ENCODE measurements at places on chromosomes 3 and 15. TPM values are rescaled to one million over a fixed set of nuclear protein-coding genes. Genes with fewer than 3 reads are reported as not detected.
A peak's percentile ranks its signal among the peaks of the same experiment; 100 is the strongest.

DNA sequence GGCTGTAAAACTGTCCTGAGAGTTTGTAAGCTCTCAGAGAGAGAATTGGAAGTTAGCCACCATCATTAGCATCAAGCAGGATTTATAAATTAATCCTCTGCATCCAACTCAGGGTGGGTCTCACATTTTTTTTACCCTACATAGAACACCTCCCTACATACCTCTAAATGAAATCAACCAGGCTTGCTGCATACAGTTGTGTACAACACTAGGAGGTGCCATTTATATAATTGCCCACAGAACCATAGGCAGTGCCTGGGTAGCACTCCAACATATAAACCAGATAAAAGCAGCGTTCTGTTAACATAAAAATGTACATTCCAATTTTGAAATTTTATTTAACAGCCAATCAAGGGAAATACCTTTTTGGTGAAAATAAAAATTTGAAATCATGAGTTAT, 48.2 kb upstream of the SELENOK start:
- H3K27ac ChIP-seq: no peak overlapping the region
- no peak for DNase-seq
- no peaks in the 10 kb centered on the region for H3K4me1 ChIP-seq
- H3K4me3 ChIP-seq: no peak overlapping the region
- H3K27me3 ChIP-seq: no peaks in the 10 kb centered on the region

- H3K4me1 ChIP-seq: no peaks in the 10 kb centered on the region
- no peak overlapping the region for H3K27ac ChIP-seq
- no peaks in the 10 kb centered on the region for H3K36me3 ChIP-seq
- no peak overlapping the region for H3K4me3 ChIP-seq
Measured at GRCh38 chr3:12185172-12185710, 26.5 kb upstream of the TIMP4 start.

- no peak overlapping the region for H3K27ac ChIP-seq
- H3K4me3 ChIP-seq: no peak overlapping the region
- H3K27me3 ChIP-seq: no peaks in the 10 kb centered on the region
- peaks cover 9% of the 10 kb centered on the region for H3K36me3 ChIP-seq
- DNase-seq: no peak
Measured at GRCh38 chr15:52132066-52132465, 19.5 kb upstream of the BCL2L10 start.

- H3K27ac ChIP-seq: peak overlapping the region; percentile 82
- H3K27me3 ChIP-seq: no peaks in the 10 kb centered on the region
- H3K4me3 ChIP-seq: no peak overlapping the region
Measured at GRCh38 chr15:75928680-75929608, 25.3 kb downstream of the FBXO22 start.

GRCh38 chr3:53375019-53375418, 27.7 kb upstream of the DCP1A start:
- H3K27me3 ChIP-seq: peaks cover 2% of the 10 kb centered on the region
- H3K4me3 ChIP-seq: no peak overlapping the region
- H3K4me1 ChIP-seq: peaks cover 11% of the 10 kb centered on the region
- H3K36me3 ChIP-seq: peaks cover 4% of the 10 kb centered on the region
- no peak overlapping the region for H3K27ac ChIP-seq

- peaks cover 19% of the 10 kb centered on the region for H3K27me3 ChIP-seq
- H3K27ac ChIP-seq: peak overlapping the region; percentile 36
- peaks cover 22% of the 10 kb centered on the region for H3K36me3 ChIP-seq
- H3K4me3 ChIP-seq: no peak overlapping the region
- no peak for DNase-seq
- H3K4me1 ChIP-seq: peaks cover 77% of the 10 kb centered on the region
Measured at GRCh38 chr15:92907229-92907628, 7.1 kb downstream of the CHD2 start.

DNA sequence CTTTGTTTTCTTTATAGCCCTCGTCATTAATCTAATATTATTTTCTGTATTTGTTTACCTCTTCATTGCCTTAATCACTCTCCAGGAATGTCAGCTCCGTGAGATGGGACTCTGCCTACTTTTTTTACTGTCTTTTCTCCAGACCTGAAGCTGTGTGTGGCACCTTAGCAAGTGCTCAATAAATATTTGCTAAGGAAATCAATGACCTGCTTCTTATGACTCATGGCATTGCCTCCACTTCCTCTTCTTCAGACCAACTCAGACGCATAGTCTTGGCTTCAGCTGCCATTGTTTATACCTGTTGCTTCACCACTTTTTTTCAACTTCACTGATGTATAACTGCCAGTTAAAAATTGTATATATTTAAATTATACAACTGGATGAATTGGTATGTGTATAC, 218.5 kb upstream of the CMC1 start:
- DNase-seq: no peak
- peaks cover 5% of the 10 kb centered on the region for H3K4me1 ChIP-seq
- peaks cover 33% of the 10 kb centered on the region for H3K36me3 ChIP-seq

DNA sequence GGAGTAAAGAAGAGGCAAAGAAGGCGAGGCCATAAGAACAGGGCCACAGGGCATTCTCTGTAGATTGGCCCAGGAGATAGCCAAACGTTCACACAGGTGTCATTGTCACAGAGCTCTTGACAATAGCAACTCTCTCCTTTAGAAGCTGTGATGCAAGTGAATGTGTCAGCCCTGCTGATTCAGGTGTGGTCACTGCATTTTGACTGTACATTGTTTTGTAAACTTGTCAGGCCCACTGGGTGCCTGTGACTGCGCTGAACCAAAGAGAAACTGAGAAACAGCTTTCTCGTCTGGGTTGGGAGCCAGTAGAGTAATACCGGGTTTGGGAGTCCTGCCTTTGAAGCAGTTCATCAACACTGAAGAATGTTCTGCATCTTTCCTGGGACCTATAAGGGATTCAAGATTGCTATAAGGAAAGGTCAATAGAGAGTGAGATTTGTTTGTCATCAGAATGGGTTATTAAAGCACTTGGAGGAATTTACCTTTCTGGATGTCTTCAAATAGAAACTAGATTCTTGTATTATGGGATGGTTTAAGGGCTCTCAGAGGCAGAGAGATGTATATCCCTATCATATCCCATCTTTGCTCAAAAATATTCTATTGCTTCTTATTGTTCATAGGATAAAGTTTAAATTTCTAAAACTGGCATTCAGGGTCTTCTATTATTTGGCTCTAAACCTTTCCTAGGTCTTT, 45.4 kb downstream of the TMEM45A start:
- DNase-seq: no peak
- H3K4me1 ChIP-seq: no peaks in the 10 kb centered on the region
- H3K36me3 ChIP-seq: no peaks in the 10 kb centered on the region
- no peak overlapping the region for H3K27ac ChIP-seq
- H3K27me3 ChIP-seq: no peaks in the 10 kb centered on the region

GRCh38 chr15:66864871-66865281, 162.8 kb downstream of the SMAD6 start:
- H3K27ac ChIP-seq: no peak overlapping the region
- no peaks in the 10 kb centered on the region for H3K36me3 ChIP-seq
- no peak for DNase-seq
- no peaks in the 10 kb centered on the region for H3K27me3 ChIP-seq
- H3K4me3 ChIP-seq: no peak overlapping the region
- H3K4me1 ChIP-seq: peaks cover 13% of the 10 kb centered on the region

GRCh38 chr15:31383139-31383538, 56.5 kb downstream of the KLF13 start:
- peaks cover 8% of the 10 kb centered on the region for H3K27me3 ChIP-seq
- H3K4me3 ChIP-seq: no peak overlapping the region
- DNase-seq: no peak
- peaks cover 11% of the 10 kb centered on the region for H3K4me1 ChIP-seq
- 0 out of 2 replicates have a peak overlapping the region, but pooled peaks have one; percentile 24 for H3K27ac ChIP-seq
- peaks cover 13% of the 10 kb centered on the region for H3K36me3 ChIP-seq

GRCh38 chr3:131630097-131630496, 127.3 kb upstream of the MRPL3 start:
- H3K4me3 ChIP-seq: no peak overlapping the region
- H3K4me1 ChIP-seq: no peaks in the 10 kb centered on the region
- H3K27me3 ChIP-seq: no peaks in the 10 kb centered on the region
- no peaks in the 10 kb centered on the region for H3K36me3 ChIP-seq
- H3K27ac ChIP-seq: no peak overlapping the region

GRCh38 chr3:192641919-192642318, 85.4 kb downstream of the FGF12 start:
- no peaks in the 10 kb centered on the region for H3K27me3 ChIP-seq
- H3K36me3 ChIP-seq: no peaks in the 10 kb centered on the region
- no peak overlapping the region for H3K27ac ChIP-seq
- peaks cover 4% of the 10 kb centered on the region for H3K4me1 ChIP-seq
- no peak for DNase-seq
- H3K4me3 ChIP-seq: no peak overlapping the region

GRCh38 chr15:101122266-101122665, 129.6 kb downstream of the CHSY1 start:
- H3K36me3 ChIP-seq: no peaks in the 10 kb centered on the region
- no peak overlapping the region for H3K4me3 ChIP-seq
- no peak for DNase-seq
- H3K27me3 ChIP-seq: no peaks in the 10 kb centered on the region
- no peak overlapping the region for H3K27ac ChIP-seq

- no peaks in the 10 kb centered on the region for H3K4me1 ChIP-seq
- H3K27ac ChIP-seq: no peak overlapping the region
- no peak overlapping the region for H3K4me3 ChIP-seq
- no peaks in the 10 kb centered on the region for H3K36me3 ChIP-seq
- DNase-seq: no peak
Measured at GRCh38 chr3:36401056-36401455, 20.8 kb downstream of the STAC start.

DNA sequence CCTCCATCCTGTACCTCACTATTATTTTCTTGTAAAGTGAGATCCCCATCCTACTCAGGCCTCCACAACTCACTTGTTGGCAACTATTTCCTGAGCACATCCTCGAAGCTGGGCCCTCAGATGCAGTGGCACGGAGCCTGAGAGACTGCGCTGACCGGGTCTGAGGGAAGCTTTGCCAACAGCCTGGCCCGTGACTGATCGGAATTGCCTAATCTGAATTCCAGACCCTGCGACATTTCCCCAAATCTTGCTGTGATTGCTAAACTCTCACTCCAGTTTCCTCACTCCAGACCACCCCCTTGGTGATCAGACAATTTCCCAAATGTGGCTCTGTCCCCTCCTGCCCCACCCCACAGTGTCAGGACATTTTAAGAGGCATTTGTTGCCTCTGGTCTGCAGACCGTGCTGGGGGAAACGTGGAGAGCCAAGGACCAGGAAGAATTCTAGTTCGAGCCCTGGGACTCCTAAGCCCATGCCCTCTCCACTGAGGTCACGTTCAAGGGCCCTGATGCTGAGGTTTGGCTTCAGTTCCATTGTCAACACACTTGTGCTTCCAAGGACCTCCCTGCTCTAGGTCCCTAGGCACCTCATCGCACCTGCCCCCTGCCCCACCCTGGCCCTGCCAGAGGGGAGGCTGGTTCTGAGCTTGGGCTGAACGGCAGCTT, 22.8 kb downstream of the KLHL25 start:
- H3K27me3 ChIP-seq: no peaks in the 10 kb centered on the region
- peaks cover 15% of the 10 kb centered on the region for H3K36me3 ChIP-seq
- peak overlapping the region; percentile 76 for H3K27ac ChIP-seq
- H3K4me1 ChIP-seq: peaks cover 27% of the 10 kb centered on the region

GRCh38 chr3:122258757-122259371, 66.2 kb upstream of the CSTA start:
- H3K27me3 ChIP-seq: no peaks in the 10 kb centered on the region
- peak; percentile 71 for DNase-seq
- no peak overlapping the region for H3K27ac ChIP-seq
- peaks cover 8% of the 10 kb centered on the region for H3K4me1 ChIP-seq

GRCh38 chr3:50338965-50339364, 1.7 kb downstream of the RASSF1 start:
- DNase-seq: no peak
- no peaks in the 10 kb centered on the region for H3K36me3 ChIP-seq
- no peak overlapping the region for H3K27ac ChIP-seq

DNA sequence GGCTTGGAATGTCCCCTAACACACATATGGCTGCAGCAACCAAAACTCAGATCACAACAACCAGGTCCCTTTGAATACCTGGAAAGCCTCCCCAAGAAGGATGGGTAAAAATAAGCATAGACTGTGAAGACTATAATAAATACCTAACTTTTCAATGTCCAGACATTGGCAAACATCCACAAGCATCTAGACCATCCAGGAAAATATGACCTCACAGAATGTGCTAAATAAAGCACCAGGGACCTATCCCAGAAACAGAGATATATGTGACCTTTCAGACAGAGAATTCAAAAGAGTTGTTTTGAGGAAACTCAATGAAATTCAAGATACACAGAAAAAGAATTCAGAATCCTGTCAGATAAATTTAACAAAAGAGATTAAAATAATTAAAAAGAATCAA, 109.2 kb downstream of the NEDD4 start:
- H3K4me1 ChIP-seq: no peaks in the 10 kb centered on the region
- H3K27ac ChIP-seq: no peak overlapping the region
- no peaks in the 10 kb centered on the region for H3K27me3 ChIP-seq
- no peak for DNase-seq

GRCh38 chr3:99532246-99532645, 106.1 kb upstream of the COL8A1 start:
- no peaks in the 10 kb centered on the region for H3K27me3 ChIP-seq
- H3K4me3 ChIP-seq: no peak overlapping the region
- peak; percentile 80 for DNase-seq
- no peaks in the 10 kb centered on the region for H3K36me3 ChIP-seq
- H3K4me1 ChIP-seq: peaks cover 23% of the 10 kb centered on the region
- no peak overlapping the region for H3K27ac ChIP-seq

GRCh38 chr3:148512648-148513047, 185.1 kb upstream of the AGTR1 start:
- no peak overlapping the region for H3K4me3 ChIP-seq
- H3K27ac ChIP-seq: no peak overlapping the region
- H3K4me1 ChIP-seq: no peaks in the 10 kb centered on the region
- H3K27me3 ChIP-seq: no peaks in the 10 kb centered on the region
- DNase-seq: no peak

GRCh38 chr3:77271306-77271705, 231.4 kb downstream of the ROBO2 start:
- peaks cover 14% of the 10 kb centered on the region for H3K4me1 ChIP-seq
- no peak overlapping the region for H3K27ac ChIP-seq
- H3K4me3 ChIP-seq: no peak overlapping the region

DNA sequence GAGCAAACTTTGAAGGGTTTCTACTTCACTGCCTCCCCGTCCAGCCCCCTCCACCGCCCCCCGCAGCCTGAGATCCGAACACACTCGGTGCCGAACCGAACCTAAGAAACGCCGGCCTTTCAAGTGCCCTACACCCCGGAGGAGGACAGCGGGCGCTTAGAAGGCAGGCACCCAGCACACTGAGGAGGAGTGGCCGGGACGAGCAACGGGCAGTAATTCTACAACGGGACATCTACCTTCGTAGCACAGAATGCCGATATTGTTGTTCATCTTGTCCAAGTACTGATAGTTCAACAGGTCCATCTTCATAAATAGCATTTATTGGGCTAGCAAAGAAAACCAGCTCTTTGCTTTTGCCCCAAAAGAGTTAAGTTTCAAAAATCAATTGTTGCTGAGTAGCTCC, 513 bp downstream of the VGLL4 start:
- peak; percentile 40 for DNase-seq
- no peaks in the 10 kb centered on the region for H3K36me3 ChIP-seq
- H3K4me3 ChIP-seq: peak overlapping the region; percentile 89
- no peaks in the 10 kb centered on the region for H3K27me3 ChIP-seq
- peaks cover 51% of the 10 kb centered on the region for H3K4me1 ChIP-seq
- peak overlapping the region; percentile 99 for H3K27ac ChIP-seq

The ADAMTS9 gene
- 2.6 TPM for total RNA-seq

The SIDT1 gene
- 0.22 TPM for total RNA-seq

The ATP8B4 gene
- total RNA-seq: 0.37 TPM

The CA12 gene
- total RNA-seq: 2.8 TPM

The LIPC gene
- total RNA-seq: not detected

The CCR9 gene
- total RNA-seq: not detected

The ISLR gene
- total RNA-seq: 0.50 TPM

The IMPG2 gene
- total RNA-seq: 0.09 TPM

The USP8 gene
- 59.4 TPM for total RNA-seq

Measured in WTC11 (cell line).